CD4-positive, alpha-beta T cell treated with Interleukin-12 subunit alpha and Interleukin-12 subunit beta, for 1 hour (primary cell): ENCODE measurements at places on chromosomes 4 and X.

DNA sequence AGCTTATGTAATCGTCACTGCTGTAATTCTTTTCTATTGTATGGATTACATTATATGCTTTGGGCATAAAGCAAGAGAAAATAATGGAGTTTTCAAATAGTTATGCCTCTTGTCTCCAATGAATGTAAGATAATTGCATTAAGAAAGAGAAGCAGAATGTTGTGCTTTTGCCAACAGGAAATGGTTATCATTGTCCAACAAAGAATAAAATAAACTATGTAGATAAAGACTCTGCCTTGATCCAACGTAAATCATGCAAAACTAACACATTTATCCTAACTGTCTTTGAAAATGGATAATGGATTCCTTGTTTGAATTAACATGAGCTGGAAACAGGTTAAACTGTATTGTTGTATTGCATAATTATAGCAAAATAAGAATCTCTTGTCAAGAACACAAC is 1709.0 kb downstream of the PCDH7 start:
- DNase-seq = no peak

- DNase-seq = no peak
Measured at GRCh38 chrX:69067841-69068240, 97.4 kb downstream of the PJA1 start.

DNA sequence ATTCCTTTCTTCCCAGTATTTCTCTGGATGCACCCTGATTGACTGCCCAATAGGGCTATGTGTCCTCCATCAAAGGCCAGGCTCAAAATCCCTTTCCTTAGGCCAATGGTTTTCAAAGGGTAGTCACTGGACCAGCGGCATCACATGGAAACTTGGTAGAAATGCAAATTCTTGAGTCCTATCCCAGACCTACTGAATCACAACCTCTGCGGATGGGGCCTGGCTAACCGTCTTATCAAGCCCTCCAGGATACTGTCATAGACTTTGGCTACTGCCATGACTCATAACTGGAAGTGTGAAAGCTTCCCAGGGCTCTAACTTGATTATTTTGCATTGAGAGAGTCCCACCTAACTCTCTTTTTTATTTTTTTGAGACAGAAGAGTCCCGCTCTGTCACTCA is 71.9 kb upstream of the TFDP3 start:
- DNase-seq = no peak

GRCh38 chr4:74932832-74933561 is at the start of gene PARM1:
Gene PARM1 (plus strand): TSS chr4:74933116. CDS start chr4:74933328, 212 bp downstream.
- DNase-seq = peak; percentile 16

GRCh38 chr4:108763226-108763593 is 357 bp upstream of the ETNPPL start:
- DNase-seq = no peak

GRCh38 chrX:104343428-104344129 is 88.8 kb upstream of the ESX1 start:
- DNase-seq = peak; percentile 41

- DNase-seq = no peak
Measured at GRCh38 chrX:13689741-13690211, 848 bp downstream of the RAB9A start.

GRCh38 chr4:41134581-41134980 is 79.8 kb downstream of the APBB2 start:
- DNase-seq = no peak

DNA sequence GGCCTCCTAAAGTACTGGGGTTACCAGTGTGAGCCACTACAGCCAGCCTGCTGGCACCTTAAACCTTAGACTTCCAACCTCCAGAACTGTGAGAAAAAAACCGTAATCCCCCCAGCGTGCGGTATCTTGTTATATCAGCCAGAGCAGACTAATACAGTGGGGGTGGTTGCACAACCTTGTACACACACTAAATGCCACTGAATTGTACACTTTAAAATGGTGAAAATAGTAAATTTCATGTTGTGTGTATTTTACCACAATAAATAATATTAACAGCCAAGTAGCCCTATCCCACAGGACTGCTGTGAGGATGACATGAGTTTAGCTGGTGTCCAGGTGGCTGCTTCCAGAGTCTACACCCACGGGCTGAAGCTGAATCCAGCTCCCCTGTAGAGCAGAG is 38.8 kb downstream of the ZBTB49 start:
- no peak for DNase-seq

DNA sequence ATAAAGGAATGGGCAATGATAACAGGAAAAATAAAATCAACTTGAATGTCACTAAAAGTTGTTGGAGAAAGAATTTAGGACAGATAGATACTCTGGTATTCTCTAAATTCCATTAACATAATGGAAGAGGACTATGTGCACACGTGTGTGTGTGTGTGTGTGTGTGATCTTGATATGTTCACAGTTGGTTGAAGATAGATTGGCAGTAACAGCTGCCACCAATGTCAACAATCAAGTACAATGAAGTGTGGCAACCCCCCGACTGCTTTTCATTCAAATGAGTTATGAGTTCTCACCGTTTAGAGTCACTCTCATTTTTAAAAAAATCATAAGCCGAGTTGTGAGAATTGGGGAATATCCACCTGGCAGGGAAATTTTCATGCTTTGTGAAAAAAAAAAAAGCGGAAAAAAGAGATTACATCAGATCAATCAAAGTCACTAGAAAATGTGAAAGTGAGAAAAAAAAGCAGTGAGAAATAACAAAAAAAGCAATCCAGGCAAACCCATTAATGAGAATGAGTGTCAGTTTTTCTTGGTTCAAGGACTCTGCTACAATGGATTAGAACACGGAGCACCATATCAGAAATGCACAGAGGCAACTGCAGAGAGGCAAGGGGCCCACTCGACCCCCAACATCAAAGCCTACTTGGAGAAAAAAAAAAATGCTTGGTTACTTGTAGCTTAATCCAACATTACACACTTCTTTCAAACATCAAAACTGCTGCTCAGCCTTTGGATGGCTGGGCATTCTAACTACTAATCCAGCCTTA is 414.9 kb upstream of the PITX2 start:
- no peak for DNase-seq

DNA sequence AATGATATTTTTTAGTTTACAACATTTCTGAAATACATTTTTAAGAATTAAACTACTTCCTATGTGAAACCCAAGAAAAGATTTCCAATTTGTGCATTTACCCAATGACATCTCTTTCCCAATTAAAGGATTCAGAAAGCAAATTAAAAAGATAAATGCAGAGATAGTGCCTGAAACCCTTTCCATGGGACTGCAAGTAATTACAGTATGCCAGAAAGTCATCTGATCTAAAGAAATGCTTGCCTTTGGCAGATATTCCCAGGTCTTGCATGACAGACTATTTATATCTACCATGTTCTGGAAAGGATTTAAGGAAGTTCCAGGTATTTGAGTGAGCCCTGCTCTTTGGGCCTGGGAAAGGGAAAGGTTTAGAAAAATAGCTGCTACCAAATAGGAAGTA is 41.6 kb upstream of the CXorf38 start:
- no peak for DNase-seq

DNA sequence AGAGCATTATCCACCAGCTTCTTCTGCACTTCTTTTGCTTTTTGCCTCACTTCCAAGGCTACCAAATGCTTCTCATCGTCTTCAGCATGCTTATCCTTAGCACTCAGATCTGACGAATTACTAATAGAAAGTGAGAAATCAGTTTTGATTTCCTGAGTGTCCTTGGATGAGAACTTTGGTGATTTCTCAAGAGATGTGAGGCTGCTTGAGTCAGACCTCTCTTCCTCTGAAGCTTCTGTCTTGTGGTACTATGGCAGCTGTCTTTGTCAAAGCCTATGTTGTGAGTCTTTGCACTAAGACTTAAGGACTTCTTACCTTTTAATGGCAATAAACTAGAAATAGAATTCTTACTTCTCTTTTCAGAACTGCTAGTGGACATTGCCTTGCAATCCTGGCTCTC is 169.9 kb downstream of the CPE start:
- no peak for DNase-seq

GRCh38 chr4:147343692-147344091 is 137.2 kb upstream of the EDNRA start:
- no peak for DNase-seq

GRCh38 chr4:177802661-177803060 is 360.4 kb upstream of the AGA start:
- DNase-seq = no peak

- DNase-seq = peak; percentile 68
Measured at GRCh38 chr4:168511780-168512489, 15.1 kb downstream of the PALLD start.

DNA sequence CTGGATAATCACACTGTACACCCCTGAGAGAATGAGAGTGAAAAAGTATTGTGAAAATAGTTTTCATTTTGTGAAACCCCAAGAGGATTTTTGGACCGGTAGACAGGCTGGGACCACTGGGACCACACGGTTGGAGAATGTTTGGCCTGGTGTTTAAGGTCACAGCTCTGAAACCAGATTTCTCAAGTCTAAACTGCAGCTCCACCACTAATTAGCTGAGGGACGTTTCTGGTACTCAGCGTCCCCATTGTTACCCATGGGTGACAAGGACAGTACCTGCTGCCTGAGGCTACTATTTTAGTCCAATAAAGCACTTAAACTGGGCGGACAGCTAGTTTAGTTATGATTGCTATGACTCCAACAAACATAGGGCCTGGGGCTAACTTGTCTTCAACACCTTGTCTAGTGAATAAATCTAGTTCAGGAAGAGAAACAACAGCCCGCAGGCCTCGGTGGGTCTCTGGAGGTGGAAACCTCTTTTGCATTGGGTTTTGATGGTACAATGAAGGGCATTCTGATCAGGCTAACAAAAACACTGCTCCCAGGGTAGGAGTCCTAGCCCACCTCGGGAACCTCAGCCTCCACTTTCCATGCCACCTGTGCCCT is 509 bp upstream of the USP11 start:
- DNase-seq = no peak

GRCh38 chr4:158481811-158482210 is 39.9 kb upstream of the RXFP1 start:
- DNase-seq = no peak

DNA sequence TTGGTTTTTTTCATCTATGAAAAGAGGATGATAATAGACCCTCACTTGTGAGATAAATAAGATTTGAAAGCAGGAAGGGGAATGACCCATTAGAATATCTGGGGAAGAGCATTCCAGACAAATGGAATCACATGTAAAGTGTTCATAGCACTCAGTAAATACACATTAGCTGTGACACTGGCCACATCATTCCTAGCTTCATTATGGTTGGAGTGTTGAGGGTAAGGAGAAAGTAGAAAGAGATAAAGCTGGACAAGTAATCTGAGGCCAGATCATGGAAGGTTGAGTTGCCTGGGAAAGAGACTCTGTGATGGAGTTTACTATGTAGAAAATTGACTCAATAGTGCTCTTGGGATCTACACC is 6.9 kb upstream of the PGRMC1 start:
- DNase-seq = no peak

- no peak for DNase-seq
Measured at GRCh38 chrX:42485601-42486000, 292.4 kb downstream of the PPP1R2C start.

DNA sequence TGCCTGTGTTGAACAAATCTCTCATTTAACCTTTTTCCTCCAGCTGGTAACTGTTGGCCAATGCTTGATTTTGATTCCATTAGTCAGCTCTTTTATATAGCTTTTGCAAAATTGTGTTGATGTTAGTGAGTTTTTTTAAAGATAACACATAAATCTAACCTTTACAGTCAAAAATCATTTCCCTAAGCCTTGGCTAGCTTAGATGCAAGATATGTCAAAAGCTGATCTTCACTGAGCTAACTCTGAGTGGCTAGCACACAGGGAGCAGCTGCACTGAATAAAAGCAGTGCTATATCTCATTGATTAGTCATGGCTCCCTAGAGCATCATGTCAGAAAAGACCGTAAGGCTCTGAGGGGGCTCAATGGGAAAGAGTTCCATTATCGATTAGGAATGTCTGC is 78.7 kb downstream of the PPARGC1A start:
- DNase-seq = no peak

GRCh38 chrX:100863326-100863864 is 10.8 kb downstream of the NOX1 start:
- DNase-seq = no peak

DNA sequence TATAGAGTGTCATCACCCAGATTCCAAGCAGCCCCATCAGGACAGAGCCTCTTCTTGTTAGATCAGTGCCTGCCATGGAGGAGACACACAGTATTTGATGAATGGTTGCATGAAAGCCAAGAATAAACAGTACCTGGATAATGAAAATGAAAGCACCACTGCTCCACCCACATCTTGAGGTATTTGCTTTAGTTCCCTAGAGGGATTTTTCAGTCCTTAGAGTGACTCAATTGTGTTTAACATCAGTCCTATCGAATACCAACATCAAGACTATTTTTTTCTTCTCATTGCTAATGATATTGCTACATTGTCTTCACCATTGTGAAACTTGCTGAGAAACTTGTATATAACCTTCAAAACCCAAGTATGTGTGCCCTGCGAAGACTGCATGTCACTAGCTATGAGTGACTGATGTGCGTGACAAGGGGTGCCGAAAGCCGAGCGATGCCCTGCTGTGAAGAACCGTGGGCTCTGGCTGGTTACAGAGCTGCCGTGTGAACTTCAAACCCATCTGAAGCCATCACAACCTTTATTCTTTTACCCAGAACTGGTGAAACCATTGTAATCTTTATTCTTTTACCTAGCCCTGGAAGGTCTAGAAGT is 211.3 kb upstream of the FAT1 start:
- no peak for DNase-seq

GRCh38 chr4:128323401-128323800 is 35.8 kb upstream of the PGRMC2 start:
- no peak for DNase-seq
